ENCODE measurements at places on chromosomes 7 and 10. TPM values are rescaled to one million over a fixed set of nuclear protein-coding genes. Genes with fewer than 3 reads are reported as not detected.

Gene IFIT3
- 1.8 TPM for total RNA-seq

Gene ZCWPW1
- 2.0 TPM for total RNA-seq

Gene COL1A2
- total RNA-seq = 110 TPM

Gene MUC3A
- total RNA-seq = not detected

Gene TACR2
- not detected for total RNA-seq

Gene CALHM2
- not detected for total RNA-seq

GRCh38 chr10:3455385-3456334 is 283.1 kb upstream of the PITRM1 start:
- H3K27me3 ChIP-seq = no peaks in the 10 kb centered on the region
- peaks cover 39% of the 10 kb centered on the region for H3K4me1 ChIP-seq
- peak overlapping the region; percentile 77 for H3K27ac ChIP-seq
- H3K4me3 ChIP-seq = peak overlapping the region; percentile 50

GRCh38 chr7:111470998-111471397 is 91.3 kb downstream of the IMMP2L start:
- no peak for DNase-seq
- H3K4me3 ChIP-seq = no peak overlapping the region
- H3K27ac ChIP-seq = no peak overlapping the region
- no peaks in the 10 kb centered on the region for H3K4me1 ChIP-seq
- H3K36me3 ChIP-seq = peaks cover 14% of the 10 kb centered on the region
- H3K27me3 ChIP-seq = no peaks in the 10 kb centered on the region

DNA sequence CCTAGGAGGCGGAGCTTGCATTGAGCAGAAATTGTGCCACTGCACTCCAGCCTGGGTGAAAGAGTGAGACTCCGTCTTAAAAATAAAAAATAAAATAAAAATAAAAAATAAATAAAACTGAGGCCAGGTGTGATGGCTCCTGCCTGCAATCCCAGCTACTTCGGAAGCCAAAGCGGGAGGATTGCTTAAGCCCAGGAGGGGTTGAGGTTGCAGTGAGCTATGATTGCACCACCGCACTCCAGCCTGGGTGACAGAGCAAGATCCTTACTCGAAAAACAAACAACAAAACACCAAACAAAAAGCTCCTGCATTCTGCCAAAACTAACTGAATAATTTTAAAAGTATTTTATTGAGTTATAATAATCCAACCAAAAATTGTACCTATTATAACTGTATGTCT is 36.2 kb downstream of the AGAP4 start:
- H3K4me3 ChIP-seq = no peak overlapping the region
- H3K27me3 ChIP-seq = no peaks in the 10 kb centered on the region
- H3K36me3 ChIP-seq = no peaks in the 10 kb centered on the region
- no peak for DNase-seq

DNA sequence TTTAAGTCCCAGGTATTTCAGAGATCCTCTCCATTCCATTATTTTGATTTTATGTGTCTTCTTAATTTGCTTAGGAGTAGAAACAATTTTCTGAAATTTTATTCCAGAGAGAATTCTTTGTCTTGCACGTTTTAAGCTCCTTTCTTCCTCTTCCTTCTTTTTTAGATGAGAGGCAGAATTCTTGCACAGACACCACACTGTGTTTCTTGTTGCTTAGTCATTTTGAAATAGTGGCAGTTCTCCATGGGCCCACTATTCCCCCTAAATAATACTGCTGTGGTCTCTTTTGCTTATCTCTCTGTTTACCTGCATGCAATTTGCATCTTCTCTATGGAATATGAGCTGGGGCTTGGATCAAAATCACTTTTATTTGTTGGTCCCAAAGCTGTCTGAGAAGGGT is 54.3 kb upstream of the WAC start:
- H3K27me3 ChIP-seq = no peaks in the 10 kb centered on the region
- no peak for DNase-seq
- H3K4me1 ChIP-seq = peaks cover 6% of the 10 kb centered on the region
- H3K4me3 ChIP-seq = no peak overlapping the region
- peaks cover 4% of the 10 kb centered on the region for H3K36me3 ChIP-seq

DNA sequence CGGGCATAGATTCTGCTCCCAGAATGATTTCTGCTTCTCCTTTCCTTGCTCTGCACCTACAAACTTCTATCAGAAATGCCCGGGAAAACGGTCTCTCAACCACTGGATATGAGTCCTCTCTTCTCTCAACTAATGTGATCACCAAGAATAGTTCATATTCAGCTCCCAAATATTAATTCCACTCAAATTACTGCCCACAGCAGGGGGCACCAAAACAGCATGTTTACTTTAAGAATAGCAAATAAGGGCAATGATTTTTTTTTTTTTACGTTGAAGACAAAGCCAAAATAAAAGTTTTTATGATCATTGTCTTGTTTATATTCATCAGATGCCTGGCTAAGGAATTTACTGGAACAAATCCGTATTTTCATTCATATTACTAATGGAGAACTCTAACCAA is 94.9 kb upstream of the PRSS1 start:
- no peaks in the 10 kb centered on the region for H3K36me3 ChIP-seq
- H3K4me1 ChIP-seq = peaks cover 12% of the 10 kb centered on the region
- DNase-seq = no peak
- H3K27me3 ChIP-seq = peaks cover 13% of the 10 kb centered on the region
- no peak overlapping the region for H3K4me3 ChIP-seq

GRCh38 chr7:22219739-22220493 is 137.0 kb downstream of the RAPGEF5 start:
- H3K27ac ChIP-seq = peak overlapping the region; percentile 64
- no peak overlapping the region for H3K4me3 ChIP-seq
- H3K27me3 ChIP-seq = no peaks in the 10 kb centered on the region
- DNase-seq = no peak
